ENCODE measurements at places on chromosomes 1 and 21. TPM values are rescaled to one million over a fixed set of nuclear protein-coding genes. Genes with fewer than 3 reads are reported as not detected.

Gene BARHL2
- total RNA-seq, result not detected

Gene HES4
- total RNA-seq, result 12.9 TPM

Gene FCGR2B
- total RNA-seq, result 8.0 TPM

Gene ITLN2
- not detected for total RNA-seq

Gene RHBDL2
- not detected for total RNA-seq

Gene SLAMF1
- total RNA-seq, result 0.11 TPM

Gene MX2
- total RNA-seq, result 2.7 TPM

Gene PLA2G2D
- total RNA-seq, result not detected

Measured in psoas muscle (tissue), 8 donors.